ENCODE measurements at places on chromosomes 1 and 21.

GRCh38 chr1:9110669-9111356, 18.1 kb downstream of the GPR157 start:
- DNase-seq: peak; percentile 84

DNA sequence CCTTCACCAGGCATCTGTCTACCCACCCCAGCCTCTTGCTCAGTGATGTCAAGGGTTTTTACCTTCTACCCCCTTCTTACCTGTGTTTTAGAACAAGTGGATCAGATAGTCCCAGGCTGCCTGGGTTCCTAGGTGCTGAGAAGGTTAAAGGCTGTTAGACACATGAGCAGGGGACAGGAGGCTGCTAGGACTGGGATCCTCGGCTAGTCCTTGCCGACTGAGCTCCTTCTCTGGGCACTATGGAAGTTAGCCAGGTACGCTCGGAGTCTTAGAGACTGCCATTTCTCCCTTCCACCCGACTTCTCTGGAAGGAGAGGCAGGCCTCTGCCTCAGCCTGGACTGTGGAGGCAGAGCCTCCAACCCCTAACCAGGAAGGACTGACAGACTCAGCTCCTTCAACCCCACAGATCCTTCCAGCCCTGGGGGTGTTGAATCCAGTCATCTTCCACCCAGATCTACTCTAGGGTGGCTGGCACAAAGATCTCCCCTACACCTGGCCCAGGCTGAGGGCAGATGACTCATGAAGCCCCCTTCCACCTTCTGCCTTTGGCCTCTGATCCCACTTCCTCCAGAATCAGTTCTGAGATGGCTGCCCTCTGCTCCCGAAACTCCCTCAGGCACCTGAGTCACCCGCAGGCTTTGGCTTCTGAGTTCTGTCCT, at the start of gene DYNLT4:
TSS of gene DYNLT4 (minus strand) at position 648 of the 660 bp plus-strand sequence. CDS start 683 bp downstream, outside the sequence.
- DNase-seq: no peak

DNA sequence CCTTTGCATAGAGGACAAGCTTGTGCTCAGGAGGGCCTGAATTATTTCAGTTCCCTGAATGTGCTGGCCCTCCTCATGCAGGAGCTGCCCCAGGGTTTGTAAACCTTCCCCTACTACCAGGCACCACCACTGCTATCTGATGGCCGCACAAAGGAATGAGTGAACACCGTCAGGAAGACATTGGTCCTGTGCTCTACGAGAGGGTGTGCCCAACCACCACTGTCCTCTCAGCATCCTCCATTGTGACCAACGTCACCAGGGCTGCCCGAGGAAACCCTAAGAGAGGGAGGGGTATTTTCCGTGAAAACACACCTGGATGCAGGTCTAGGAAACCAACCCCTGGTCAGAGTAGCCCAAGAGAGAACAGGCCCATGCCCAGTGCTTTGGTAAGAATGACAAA, 657.5 kb downstream of the KIF26B start:
- no peak for DNase-seq

- no peak for DNase-seq
These were observed 68.6 kb upstream of the PALMD start for GRCh38 chr1:99577313-99577712.

DNA sequence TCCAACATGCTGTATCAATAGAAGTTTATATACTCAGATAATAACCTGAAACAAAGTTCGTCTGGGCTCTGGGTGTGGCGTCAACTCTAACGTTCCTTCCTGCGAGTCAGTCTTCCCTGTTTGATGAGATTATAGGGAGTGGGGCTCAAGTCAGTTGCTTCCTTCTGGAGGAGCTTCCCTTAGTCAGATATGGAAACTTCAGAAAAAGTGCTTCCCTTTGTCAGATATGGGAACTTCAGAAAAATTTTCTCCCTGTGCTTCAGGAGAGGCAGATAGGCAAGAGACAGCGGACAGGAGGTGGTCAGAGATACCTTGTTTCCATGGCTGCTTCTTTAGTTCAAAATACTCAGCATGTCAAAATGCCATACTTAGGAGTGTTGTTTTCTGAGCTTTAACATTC, 51.1 kb upstream of the PRDX6 start:
- no peak for DNase-seq

GRCh38 chr1:150168960-150169601, 19.4 kb downstream of the PLEKHO1 start:
- DNase-seq: peak; percentile 57

DNA sequence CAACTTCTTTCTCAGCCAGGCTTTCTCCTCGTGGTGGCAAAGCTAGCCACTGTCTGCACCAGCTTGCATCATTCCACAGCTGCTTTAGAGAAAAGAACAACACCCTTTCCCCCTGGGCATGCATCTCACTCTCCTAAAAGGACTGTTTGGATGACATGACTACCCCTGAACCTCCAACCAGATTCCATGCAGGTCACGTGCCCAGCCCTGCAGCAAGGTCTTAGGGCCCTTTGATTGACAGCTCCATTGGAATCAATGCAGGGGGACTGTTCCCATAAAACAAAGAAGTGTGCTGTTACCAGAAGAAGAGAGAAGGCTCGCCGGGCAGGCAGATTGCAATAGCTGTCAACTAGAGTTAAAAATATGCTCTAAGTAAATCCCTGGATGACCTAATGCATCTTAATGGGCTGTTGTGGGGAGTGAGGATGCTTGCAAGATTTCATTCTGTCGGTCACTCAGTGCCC, 24.4 kb downstream of the KCNA2 start:
- no peak for DNase-seq

DNA sequence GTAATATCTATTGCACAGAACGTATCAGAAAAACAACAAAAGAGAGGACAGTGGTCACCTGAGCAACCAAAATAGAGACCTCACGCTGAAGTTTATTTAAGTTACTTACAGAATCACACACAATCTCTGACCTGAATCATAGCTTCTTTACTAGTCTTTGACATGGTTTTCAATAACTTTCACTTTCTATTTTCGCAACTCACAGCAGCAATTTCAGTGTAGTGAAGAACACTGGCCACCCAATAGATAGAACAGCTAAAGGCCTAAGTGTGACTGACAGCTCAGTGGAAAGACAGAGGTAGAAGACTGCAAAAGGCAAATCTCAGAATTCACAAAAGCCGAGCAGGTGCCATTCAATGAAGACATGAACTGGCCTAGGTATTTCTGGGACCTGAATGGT, 435.6 kb upstream of the CHRM3 start:
- DNase-seq: no peak

- DNase-seq: no peak
These were observed 1.0 kb upstream of the GALNT2 start for GRCh38 chr1:230066031-230066430.

- no peak for DNase-seq
These were observed 86.1 kb downstream of the TGFBR3 start for GRCh38 chr1:91799863-91800262.

DNA sequence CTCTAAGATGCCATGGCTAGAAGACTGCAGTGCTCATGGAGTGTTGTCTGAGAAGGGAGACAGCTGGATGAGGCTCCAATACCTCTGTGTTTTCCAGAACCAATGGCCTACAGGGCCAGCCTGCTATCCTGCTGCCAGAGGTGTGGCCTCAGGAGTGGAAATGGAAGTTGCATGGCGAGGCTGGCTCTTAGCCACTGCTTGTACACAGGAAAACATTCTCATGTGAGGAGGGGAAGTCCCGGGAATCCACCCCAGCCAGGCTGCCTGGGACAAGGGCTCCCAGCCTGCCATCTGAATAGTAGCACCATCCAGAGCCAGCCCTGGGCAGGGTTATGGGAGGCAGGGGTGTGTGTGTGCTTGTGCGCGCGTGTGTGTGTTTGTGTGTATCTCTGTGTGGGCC, 56.5 kb downstream of the SDC3 start:
- DNase-seq: no peak

- DNase-seq: no peak
These were observed 20.7 kb downstream of the PARS2 start for GRCh38 chr1:54743416-54744226.
